ENCODE measurements at places on chromosomes 7 and 10.

- DNase-seq = no peak
Measured at GRCh38 chr10:120428754-120429153, 28.3 kb upstream of the PLPP4 start.

- DNase-seq = no peak
Measured at GRCh38 chr7:745431-746154, 18.5 kb upstream of the PRKAR1B start.

GRCh38 chr10:62266611-62267010 lies 2.0 kb downstream of the RTKN2 start:
- no peak for DNase-seq

DNA sequence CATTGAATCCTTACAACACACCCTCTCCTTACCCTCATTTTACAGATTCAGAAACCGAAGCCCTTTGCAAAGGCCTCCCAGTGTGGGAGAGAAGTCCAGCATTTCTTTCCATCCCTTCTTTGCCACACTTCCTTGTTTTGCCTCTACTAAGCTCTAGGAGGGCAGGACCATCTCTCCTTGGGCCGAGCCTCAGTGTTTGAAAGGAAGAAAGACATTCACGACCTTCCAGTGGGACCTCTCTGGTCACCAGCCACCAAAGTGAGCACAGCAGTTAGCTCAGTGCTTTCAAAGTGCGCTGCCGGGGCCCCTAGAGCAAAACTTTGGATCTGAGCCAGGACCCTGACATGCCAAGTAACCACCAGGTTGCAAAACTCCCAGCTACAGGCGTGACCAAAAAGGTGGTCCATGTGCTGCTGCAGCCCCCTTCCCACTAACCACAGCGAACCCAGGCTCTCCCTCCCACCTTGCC lies 12.4 kb downstream of the CTBP2 start:
- no peak for DNase-seq

DNA sequence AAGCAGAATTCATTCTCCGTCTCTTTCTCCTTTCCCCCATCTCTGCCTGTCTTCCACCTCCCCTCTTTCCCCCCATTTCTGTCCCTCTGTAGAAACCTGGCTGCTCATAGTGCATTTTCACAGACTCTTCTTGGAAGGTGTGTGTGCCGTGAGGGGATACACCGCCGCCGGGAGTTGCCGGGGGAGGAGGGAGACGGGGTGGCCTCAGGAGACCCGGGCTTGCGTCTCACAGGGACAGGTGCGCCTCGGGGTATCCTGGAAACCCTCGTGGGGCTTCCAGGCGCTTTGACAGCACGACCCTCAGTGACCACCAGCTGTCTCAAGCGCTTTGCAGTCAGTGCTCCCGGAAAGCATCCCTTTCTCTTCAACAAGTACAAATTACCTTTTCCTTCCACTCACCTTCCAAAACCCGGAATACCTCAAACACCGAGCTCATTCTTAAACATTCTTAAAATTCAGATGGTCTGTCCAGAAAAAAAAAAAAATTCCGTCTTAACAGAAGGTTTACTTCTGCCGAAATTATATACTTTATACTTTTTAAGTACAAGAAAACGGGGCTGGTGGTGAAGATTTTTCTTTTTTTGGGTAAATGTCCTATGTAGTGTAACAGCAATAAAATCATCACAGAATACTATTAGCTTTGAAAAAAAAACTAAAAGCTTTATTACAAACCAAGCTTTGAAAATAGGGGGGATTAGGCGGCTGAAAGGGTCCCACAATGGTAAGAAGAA lies 8.2 kb downstream of the EMX2 start:
- DNase-seq = no peak

DNA sequence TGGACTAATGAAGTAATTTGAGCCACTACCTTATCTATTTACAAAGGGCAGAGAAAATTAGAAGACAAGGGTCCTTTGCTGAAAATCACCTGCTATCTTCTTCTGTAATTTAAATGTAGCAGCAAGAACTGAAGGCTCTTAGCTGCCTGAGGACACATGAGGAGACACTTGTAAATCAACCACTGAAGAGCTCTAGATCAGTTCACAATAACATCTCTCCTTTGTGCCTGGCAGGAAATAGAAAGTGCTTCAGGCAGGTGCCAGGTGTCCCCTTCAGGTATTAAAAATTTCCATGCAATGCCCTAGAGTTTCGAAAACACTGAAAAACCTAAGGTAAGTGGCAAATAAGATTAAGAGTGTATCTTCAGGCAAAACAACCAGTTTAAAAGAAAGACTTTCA lies 474.6 kb downstream of the GRM8 start:
- no peak for DNase-seq

GRCh38 chr10:6014241-6014761 lies 37.0 kb upstream of the IL15RA start:
- no peak for DNase-seq

GRCh38 chr7:28847681-28848080 lies 110.4 kb downstream of the TRIL start:
- no peak for DNase-seq

Measured in stimulated activated CD8-positive, alpha-beta memory T cell treated with anti-CD3 and anti-CD28 coated beads, Interleukin-15, amount 100 ng/mL, for 48 hours (primary cell).